ENCODE measurements at places on chromosomes 2 and 18.

GRCh38 chr2:233443511-233444183 is 89.4 kb downstream of the DGKD start:
- ATAC-seq: peak; percentile 82

DNA sequence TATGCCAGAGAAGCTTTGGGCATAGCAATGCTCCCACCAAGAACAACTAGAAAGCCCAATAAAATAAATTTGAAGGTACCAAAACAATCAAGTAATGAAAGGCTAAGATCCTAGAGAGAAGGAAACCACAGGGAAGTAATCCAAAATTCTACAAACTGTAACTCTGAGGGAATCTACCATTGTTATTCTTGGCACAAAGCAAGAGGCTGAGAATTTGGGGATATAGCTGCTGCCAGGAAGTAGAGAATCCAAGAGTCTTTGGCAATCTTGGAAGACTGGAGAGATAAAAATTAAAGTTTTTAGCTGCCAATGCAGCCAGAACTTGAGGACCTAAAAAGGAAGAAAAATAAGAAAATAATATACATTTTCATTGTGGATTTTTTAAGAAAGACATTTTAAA is 68.5 kb downstream of the PIGN start:
- ATAC-seq: no peak

- ATAC-seq: no peak
Observed at GRCh38 chr2:54364409-54364808, 91.7 kb upstream of the SPTBN1 start.

GRCh38 chr2:192948316-192948715 is 753.6 kb upstream of the TMEFF2 start:
- no peak for ATAC-seq

DNA sequence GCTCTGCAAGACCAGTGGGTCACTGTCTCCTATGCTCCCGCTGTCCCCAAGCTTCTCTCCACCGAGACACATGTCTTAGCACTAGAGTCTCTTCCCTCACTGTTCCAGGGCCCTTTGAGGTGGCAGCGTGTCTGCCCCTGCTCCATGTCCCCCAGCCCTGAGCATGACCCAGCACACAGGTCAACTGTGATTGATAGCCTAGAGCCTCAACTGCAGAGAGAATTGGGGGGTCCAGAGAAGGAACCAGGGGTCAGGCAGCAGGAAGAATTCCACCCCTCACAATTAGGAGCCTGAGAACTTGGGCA is 54.6 kb upstream of the ODC1 start:
- ATAC-seq: no peak

DNA sequence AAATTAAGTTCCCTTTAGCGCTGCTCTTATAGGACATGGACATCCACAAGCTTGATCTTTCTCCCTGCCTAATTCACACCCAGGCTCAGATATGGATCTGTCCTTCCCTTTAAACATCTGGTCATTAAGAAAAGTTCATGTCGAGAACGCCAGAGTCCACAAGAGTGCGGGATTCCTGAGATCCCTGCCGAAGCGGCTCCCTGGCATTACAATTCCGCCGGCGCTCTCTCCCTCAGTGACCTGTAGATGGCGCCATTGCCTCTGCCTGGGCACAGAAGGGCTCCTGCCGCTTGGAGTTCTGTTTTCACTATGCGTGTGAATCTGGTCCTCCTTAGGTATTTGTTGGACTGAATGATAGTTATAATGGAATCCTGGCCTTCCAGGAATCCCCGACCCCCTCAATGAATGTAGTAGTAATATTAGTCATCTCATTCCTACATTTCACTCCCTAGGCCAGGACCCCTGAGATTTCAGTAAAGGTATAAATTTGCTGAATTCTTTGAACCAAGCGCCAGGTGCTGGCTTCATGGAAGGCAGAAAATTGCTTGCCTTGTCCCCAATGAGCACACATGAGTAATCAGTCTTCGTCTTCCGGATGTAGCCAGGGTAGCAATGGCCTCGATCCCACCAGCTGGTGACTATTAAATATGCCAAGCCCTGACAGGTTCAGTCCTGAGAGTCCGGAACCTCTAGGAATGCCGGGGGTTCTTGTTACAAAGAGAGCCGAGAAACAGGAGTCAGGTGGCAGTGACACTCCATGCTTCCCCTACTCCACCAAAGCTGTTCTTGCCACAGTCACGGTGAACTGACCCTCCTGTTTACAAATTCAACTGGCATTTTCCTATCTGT is 26.4 kb upstream of the CD207 start:
- peak; percentile 33 for ATAC-seq
